ENCODE measurements at places on chromosomes 7 and 10.

- DNase-seq, result no peak
Observed at GRCh38 chr10:81569488-81569887, 305.5 kb upstream of the NRG3 start.

DNA sequence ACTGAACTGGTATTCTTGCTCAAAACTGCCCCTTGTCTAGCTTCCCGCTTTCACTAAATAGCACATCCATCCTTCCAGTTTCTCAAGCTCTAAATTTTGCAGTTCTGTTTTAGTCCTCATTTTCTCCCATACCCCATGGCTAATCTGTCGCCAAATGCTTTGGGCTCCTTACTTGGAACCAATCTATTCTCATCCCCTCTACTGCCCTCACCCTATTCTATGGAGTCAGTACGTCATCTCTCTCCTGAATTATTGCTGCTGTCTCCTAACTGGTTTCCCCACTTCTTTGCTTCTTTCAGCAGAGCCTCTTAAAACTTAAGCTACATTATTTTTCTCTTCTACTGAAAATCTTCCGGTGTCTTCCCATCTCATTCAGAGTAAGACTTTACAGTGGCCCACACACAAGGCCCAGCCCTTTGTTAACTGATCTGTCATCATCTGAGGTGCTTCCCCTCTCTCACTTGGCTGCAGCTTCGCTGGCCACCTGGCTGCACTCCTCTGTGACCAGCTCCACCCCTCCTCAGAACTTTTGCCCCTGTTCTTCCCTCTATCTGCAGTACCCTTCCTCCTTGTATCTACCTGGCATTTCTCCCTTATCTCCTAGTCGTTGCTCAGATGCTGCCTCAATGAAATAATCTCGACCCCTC is 9.9 kb downstream of the STARD3NL start:
- no peak for DNase-seq

DNA sequence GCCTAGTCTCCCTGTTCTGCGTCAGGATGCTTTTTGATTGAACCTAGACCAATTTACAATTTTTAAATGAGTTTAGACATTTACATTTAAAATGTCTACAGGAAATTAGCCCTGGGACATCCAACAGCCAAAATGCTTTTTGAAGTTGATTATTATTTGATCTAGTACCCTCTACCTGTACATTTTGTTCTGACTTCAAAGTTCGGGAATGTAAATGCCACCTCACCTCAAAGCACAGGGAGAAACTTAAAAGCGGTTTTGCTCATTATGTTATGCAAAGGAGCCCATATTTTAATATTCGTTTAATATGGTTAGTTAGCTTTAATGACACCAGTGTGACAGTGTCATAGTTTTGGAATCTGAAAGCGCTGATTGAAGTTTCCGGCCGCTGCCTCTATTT is 80.1 kb upstream of the FAM204A start:
- DNase-seq, result no peak

- no peak for DNase-seq
Observed at GRCh38 chr10:71782917-71783490, 9.7 kb upstream of the VSIR start.

- DNase-seq, result no peak
Observed at GRCh38 chr7:137992104-137992549, 9.8 kb downstream of the CREB3L2 start.

- DNase-seq, result no peak
Observed at GRCh38 chr10:725786-726185, 36.3 kb upstream of the DIP2C start.
